ENCODE measurements at places on chromosomes 5 and 9. TPM values are rescaled to one million over a fixed set of nuclear protein-coding genes. Genes with fewer than 3 reads are reported as not detected.

Gene MUSK
- not detected for total RNA-seq

Gene FREM1
- not detected for total RNA-seq

Gene PDZD2
- not detected for total RNA-seq

Gene PCDHGA3
- total RNA-seq: not detected

Gene CDC25C
- 21.5 TPM for total RNA-seq

Gene CCNI2
- total RNA-seq: not detected

Gene IL4
- total RNA-seq: not detected

Gene LECT2
- total RNA-seq: not detected

Gene ISL1
- total RNA-seq: not detected

Gene C1QTNF3
- 0.69 TPM for total RNA-seq

Gene CCL19
- not detected for total RNA-seq

Gene IFNA8
- not detected for total RNA-seq

Gene SPATA31C1
- not detected for total RNA-seq

Gene OTULINL
- 0.35 TPM for total RNA-seq

Gene KCNMB1
- total RNA-seq: not detected

Gene PCDHA12
- total RNA-seq: 5.6 TPM

Gene OSMR
- 82.8 TPM for total RNA-seq

Gene WNT8A
- not detected for total RNA-seq

Gene KCNV2
- not detected for total RNA-seq

Gene DDX4
- not detected for total RNA-seq

Data from NCI-H460 (cell line).